ENCODE measurements at places on chromosomes 7 and 10.
A peak's percentile ranks its signal among the peaks of the same experiment; 100 is the strongest.

DNA sequence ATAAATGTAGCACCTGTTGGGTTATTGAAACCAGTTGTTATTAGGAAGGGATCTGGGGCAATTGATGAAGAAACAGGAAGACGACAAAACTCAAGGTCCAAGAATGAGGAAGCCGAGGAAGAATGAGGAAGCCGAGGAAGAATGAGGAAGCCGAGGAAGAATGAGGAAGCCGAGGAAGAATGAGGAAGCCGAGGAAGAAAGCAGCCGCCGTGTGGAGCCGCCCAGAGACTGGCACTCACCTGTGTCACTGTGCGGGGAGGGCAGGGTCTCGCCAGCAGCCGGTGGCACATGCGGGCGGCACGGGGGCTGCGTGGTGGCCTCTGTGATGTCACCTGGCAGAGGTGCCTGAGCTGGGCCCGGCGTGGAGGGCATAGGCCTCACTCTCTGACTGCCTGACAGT is 71.1 kb upstream of the CFAP46 start:
- no peak for DNase-seq

DNA sequence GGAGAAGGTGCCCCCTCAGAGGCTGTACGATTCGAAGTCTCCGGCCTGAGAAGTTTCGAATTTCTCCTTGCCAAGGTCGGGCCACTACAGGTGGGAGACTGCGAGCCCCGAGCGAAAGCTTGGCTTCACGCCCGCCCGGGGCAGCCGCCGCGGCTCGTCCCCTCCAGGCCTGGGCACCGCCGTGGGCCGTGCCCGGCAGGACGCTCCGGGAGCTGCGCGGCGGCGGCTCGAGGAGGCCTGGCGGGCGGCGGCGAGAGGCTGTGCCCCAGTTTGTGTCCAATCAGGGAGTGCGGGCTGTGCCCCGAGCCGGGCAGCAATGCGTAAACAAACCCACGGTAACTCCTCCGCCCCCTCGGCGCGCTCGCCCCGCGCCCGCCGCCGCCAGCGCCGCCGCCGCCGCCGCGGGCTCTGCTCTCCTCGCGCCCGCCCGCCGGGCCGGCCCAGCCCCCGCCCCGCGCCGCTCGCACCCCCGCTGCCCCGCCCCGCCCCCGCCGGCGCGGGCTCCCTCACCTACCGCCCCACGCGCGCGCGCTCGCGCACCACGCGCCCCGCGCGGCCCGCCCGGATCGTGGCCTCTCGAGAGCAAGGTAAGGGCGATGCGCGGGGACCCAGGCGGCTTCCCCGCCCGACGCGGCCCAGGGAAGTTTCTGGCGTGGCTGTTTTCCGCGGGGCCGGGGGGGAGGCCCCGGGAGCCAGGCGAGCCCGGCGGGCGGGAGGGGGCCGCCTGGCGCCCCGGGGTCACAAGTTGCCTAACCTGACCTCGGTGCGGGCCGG is 57.8 kb upstream of the PCGF5 start:
- peak; percentile 32 for DNase-seq

DNA sequence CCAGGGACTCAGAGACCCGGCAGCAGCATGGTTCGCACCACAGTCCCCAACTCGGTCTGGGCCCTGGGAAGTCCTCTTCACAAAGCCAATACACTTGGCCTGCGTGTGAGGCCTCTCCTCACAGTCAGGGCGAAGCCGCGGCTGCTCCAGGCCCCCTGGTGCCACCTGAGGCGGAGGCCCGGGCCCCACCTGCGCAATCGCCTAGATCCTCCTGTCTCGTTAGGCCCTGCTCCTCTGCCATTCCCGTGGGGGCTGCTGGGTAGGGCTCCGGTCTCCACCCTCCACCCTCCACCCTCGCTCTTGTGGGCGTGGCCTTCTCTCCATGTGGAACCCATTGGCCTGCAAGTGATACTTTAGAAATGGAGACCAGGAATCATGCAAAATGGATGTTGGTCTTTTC is 553.3 kb downstream of the INHBA start:
- DNase-seq: no peak

DNA sequence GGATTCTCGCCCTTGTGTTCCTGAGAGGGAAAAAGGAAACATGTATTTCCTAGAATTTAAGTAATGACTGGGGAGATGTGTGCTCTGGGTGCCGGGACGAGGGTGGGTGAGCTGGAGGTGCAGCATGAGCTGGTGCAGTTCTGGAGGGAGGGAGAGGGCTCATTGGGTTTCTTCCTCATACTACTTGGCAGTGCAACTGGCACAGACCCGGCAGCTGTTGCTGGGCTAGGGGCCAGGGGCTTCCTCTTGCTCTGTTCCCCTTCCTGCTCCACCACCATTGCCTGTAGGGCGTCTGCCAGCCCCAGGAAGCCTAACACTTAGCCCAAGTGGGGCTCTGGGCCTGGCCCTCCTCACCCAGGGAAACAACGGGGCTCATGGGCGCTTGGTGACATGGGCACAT is 5.9 kb downstream of the RET start:
- no peak for DNase-seq

- no peak for DNase-seq
Measured at GRCh38 chr7:42639930-42640329, 271.9 kb downstream of the C7orf25 start.

DNA sequence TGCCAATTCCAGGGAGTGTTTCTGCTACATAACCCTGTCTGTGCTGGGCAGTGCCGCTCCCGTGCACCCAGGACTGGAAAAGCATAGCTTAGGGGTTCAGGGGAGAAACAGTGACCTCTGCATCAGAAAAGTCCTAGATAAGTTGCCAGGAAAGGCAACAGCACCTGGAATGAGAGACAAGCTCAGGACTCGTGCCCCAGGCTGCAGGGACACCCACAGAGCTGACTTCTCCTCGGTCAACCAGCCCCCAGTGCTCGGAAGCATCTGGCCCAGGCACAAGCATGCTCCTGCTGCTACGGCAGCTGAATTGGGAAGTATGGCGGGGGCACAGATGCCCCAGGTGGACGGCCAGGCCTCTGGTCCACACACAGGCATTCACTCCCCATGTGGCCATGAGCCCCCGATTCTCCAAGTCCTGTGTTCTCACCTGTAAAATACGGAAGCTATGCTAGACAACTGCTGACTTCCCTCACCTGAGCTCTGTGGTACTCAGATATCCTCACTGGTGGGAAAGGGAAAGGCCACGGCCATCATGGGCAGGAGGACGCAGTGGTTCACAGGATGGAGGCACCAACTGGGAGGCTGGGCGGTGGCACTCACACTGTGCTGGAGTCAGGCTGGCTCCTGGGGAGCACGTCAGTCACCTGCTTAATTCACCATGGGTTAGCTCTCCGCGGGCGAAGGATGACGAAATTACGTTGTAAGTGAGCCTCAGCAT is 220.5 kb downstream of the PTPRN2 start:
- no peak for DNase-seq

- DNase-seq: no peak
Measured at GRCh38 chr10:25562547-25562946, 371.5 kb upstream of the MYO3A start.

DNA sequence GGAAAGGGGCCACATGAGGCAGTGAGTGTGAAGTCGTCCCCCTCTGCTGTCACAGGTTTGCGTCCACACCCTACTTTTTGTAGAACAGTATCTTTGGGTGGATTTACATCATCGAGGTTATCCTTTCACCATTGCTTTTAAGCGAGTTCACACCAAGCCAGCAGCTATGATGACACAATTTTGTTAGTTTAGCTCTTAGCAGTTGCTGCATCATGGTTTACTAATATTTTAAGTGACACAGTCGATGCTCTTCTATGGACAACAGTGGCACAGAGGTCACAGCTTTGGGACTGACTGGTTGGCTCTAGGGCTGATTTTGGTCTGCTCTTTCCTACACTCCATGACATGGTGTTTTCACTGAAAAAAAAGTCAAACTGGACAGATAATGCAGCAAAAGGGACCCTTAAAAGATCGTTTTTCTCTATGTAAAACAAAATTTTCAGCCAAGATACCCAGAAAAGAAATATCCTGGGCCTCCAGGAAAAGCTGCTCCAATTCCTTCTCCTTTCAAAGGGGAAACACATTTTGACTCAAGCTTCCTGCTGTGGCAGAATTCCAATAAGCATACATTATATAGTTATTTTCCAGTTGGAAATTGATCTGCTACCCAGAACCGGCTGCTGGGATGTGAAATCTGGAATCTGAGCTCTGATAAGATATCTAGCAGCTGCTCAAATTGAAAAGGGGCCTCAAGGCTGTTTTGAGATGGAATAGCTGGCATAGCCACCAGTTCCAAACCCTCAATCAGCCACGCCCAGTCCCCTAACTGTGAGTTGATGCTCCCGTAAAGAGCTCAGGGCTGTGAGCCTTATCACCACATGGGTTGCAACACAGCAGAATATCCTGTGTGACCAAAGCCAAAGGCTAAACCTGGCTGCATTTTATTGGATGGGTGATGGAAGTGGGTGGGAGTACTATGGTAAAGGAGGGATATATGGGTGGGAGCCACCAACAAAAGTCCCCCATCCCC is 114.2 kb downstream of the SMURF1 start:
- no peak for DNase-seq

- DNase-seq: no peak
Measured at GRCh38 chr7:6616854-6617643, 1.6 kb downstream of the ZNF853 start.

DNA sequence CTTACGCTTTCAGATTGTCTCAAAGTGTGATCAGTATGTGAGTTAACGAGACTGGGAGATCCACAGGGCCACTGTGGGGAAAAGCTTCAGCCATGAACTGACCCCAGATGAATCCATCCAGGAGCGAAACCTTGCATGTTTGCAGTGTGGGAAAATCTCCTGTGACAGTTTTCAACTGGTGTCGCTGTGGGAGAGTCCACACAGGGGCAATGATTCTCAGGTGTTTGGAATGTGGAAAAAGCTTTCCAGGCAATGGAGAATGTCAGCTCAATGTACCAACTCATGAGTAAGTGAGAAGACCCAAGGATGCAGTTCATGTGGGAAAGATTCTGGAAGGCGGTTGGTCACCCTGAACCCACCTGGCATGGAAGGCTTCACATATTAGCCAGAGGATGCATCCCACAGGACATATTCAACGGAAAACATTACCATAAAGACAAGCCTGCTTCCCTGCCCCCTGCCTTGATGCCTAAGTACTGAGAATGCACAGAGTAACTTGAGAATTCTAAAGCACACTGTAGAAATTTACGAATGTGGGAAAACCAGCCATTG is 204.1 kb upstream of the BMPER start:
- no peak for DNase-seq

DNA sequence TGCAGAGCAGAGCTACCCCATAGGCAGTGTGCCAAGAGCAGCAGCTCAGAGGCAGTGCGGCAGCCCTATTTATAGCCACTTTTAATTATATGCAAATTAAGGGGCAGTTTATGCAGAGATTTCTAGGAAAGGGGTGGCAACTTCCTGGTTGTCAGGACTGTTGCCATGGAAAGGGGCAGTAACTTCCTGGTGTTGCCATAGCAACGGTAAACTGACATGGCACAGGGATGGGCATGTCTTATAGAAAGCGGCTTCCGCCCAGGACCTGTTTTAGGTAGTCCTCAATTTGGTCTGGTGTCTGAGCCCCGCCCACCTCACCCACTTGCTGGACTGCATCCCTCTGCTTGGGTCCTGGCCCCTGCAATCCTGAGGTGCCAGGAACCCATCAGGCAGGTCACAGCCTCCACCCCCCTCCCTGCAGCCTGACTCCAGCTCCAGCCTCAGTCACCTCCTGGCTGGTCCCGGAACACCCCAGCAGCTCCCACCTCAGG is 115.8 kb downstream of the TMEM130 start:
- DNase-seq: peak; percentile 76

DNA sequence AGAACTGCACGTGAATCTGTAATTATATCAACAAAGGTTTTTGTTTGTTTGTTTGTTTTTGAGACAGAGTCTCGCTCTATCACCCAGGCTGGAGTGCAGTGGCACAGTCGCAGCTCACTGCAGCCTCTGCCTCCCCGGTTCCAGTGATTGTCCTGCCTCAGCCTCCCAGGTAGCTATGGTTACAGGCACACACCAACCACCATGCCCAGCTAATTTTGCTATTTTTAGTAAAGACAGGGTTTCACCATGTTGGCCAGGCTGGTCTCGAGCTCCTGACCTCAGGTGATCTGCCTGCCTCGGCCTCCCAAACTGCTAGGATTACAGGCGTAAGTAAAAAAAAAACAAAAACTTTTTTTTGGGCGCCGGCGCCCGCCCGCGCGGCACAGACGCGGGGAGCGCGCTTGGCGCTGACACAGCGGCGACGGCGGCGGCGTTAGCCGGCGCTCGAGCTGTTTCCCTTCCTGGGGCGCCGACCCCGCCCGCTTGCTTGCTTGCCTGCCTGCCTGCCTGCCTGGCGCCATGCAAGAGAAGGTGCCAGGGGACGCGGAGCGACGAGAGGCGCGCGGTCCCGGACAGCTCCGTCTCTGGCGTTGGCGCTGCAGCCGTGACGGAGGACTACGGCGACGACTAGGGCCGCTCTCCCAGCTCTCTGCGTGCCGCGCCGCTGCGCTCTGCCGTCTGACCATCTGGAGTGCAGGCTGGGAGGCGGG is 171.4 kb upstream of the NUPR2 start:
- DNase-seq: peak; percentile 30

DNA sequence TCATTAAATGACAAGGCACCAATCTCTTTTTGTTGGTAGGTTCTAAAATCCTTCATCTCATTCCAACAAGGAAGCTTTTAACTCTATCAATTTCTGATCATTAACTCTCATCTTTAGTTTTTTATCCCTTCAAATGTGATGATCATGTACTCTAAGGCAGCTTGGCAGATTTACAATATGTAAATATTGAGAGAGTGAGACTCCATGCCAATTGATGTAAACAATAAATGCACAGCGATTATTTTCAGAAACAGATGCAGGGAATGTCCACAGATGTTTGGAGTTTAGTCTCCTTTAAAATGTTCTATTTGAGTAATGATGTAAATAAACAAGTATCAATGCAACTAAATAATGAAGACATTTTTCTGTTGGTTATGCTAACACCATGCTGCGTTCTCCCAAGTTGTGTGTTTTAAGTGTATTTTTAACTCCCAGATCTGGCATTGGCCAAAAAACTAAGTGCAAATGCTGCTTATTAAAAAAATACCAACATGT is 213.8 kb downstream of the AHR start:
- peak; percentile 31 for DNase-seq

DNA sequence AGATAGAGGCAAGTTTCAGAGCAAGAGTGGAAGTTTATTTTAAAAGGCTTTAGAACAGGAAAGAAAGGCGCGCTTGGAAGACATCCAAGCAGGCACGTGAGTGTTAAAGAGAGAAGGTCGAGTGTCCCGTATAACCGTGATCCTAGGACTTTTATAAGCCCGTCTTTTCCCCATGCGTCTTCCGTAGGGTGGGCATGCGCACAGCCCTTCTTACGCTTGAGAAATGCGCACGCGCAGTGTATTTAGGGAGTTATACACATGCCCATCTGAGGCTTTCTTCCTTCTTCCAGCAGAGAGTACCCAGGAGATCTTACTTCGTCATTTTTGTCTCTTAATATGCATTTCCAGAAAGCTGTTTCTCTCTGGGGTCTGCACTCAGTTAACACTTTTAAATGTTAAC is 52.4 kb downstream of the CALD1 start:
- no peak for DNase-seq

- no peak for DNase-seq
Measured at GRCh38 chr10:114310346-114310745, 71.3 kb downstream of the VWA2 start.

DNA sequence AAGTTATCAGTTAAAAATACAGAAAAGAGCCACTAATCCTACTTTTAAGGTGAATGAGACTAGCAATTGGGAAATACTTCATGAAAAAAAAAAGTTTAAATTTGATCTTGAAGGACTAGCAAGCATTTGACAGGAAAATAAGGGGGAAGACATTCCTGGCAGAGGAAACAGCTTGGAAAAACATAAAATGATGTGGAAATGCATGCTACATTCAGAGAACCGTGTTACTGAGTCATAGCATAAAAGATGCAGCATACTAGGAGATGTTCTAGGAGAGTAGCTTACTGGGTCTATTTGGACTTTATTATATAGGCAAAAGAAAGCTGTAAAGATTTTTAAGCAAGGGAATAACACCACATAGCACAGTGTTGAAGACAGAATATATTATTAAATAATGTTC is 108.6 kb upstream of the COL1A2 start:
- no peak for DNase-seq
